ENCODE measurements at places on chromosomes 4 and X.

DNA sequence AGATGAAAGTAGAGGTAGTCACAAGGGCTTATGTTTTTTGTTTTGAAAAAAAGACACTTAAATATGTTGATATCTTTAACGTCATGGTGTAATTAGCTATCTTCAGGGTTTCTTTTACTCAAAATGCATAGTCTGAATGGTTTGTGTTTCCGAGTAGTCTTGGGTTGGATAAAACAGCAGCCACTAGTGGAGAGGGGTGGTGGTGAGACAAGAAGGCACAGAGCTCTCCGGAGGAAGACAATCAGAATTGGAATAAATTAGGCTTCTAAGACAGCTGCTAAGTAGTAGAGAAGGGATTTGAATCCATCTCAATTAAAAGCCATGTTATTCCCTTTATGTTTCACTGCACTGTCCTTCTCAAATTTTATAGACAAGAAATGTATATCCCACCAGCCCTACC, 240.4 kb upstream of the VEGFC start:
- DNase-seq, result no peak

DNA sequence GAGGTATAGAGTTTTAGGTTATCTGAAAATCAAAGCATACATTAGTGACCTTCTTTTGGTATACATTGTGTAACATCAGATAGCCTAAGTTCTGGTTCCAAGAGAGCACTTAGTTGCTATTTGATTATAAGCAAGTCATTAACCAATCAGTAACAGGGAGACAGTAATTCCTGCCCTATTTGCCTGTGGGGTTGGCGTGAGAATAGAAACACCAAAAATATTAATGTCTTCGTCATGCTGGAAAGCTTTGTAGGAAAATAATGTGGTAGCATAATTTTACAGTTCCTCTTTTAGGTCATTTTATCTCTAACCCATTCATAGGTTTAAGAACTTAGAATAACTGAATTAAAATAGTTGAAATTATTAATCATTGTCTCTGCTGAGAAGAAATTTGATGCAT, 37.8 kb downstream of the NPNT start:
- DNase-seq, result no peak

GRCh38 chr4:119834906-119835612, 206.5 kb upstream of the PDE5A start:
- DNase-seq, result no peak

DNA sequence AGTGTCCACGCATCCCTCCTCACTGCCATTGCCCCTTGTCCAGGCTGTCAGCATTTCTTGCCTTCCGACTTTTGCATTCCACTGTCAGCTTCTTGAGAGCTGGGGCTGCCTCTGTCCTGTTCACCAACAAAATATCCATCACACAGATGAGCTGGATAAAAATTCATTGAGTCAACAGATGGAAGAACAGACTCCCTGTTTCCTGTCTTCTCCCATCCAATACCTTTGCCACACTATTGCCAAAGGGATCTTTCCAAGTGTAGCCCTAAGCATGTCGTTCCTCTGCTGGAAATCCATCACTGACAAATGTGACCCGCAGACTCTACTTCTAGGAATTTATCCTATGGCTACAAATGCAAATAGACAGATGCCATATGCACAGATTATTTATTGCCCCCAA, 78.0 kb upstream of the PJA1 start:
- DNase-seq, result no peak

DNA sequence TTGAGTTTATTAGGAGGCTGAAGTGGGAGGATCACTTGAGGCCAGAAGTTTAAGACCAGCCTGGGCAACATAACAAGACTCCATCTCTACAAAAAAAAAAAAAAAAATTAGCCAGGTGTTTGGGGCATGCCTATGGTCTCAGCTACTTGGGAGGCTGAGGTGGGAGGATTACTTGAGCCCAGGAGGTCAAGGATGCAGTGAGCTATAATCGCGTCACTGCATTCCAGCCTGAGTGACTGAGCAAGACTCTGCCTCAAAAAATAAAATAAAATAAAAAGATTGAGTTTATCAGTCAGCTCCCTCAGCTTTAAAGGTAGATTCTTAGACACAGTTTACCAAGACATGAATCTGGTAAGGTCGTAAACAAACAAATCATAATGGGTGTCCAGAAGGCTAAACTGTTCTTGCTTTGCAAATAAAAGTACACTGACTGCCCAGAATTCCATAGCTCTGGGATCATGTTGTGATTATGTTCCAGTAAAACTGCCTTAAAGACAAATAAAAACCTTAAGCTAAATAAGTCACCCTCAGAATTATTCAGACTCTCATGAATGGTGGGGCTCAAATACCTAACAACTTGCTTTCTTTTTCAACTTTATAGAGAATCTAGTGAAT, 18.7 kb downstream of the APOO start:
- DNase-seq, result no peak

- DNase-seq, result no peak
Measured at GRCh38 chr4:148004228-148004857, 272.5 kb downstream of the ARHGAP10 start.

Data from CD4-positive, alpha-beta T cell (primary cell).